ENCODE measurements at places on chromosomes 12 and 14.
A peak's percentile ranks its signal among the peaks of the same experiment; 100 is the strongest.

- no peak for DNase-seq
Measured at GRCh38 chr12:131942671-131943070, 7.1 kb upstream of the EP400 start.

GRCh38 chr12:23893611-23894010, 55.9 kb downstream of the SOX5 start:
- no peak for DNase-seq

- DNase-seq, result no peak
Measured at GRCh38 chr14:33958605-33959226, 7.8 kb upstream of the EGLN3 start.

DNA sequence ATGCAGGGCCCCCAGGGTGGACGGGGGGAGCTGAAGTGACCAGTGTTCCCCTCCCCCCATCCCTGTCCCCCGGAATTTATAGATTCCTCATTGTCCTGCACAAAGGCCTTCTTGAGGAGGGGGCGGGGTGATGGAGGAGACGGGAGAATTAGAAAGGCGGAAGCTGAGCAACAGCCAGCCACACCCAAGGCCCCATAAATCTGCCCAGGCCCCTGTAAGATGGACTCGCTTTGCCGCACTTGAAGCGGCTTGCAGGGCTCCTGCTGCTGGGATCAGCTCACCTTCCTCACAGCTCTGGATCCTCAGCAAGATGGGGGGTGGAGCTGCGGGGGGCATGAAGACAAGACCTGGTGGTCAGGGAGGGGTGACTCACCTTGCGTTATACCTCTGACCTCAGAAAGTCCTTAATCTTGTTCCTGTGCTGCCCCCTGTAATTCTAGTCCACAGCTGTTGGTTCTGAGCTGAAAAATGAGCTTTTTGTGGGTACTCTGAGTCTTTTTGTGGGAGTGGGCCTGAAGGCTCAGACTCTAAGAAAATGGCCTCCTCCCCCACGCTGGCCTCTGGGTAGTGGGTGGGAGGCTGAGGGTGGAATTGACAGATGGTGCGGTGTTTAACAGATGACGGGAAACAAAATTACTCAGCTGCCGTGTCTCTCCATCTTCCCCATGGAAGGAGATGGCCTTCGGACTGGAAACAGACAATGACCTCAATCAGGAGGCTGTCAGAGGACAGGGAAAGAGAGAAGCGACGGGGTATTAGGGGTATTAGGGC, 15.8 kb upstream of the ANKRD33 start:
- no peak for DNase-seq

- no peak for DNase-seq
Measured at GRCh38 chr12:124039276-124039675, 66.3 kb downstream of the ZNF664 start.

- no peak for DNase-seq
Measured at GRCh38 chr12:7058850-7059395, 1.6 kb upstream of the C1S start.

DNA sequence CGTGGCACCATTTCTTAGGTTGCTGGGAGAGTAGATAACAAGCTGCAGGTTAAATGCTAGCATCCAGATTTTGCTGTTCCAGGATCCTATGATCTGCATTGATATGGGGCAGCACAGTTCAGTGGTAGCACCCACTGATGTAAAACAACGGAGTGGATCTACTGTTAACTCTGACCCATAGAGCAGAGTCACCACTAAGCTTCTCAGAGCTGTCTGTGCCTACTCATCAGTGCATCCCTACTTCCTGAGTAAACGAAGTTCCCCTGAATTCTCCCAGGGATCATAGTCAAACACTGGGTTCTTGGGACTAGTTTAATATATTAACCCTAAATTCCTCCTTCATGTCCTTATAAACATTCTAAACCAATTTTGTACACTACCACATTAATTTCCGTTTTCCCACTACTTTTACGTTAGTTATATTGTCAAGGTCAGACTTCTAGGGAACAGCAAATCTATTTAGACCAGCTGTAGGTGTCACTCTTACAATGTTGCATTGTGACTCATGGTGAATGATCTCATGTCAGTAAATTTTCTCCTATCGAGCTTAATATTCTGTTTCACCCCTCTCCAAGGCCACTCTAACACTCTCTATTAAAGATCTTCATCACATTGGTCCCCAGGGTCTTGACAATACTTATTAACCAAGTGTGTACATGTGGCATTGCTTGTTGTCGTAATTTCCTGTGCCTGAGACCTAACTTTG, 10.3 kb downstream of the RERGL start:
- DNase-seq, result no peak

GRCh38 chr12:104695453-104696148, 238.9 kb downstream of the CHST11 start:
- DNase-seq, result peak; percentile 19

DNA sequence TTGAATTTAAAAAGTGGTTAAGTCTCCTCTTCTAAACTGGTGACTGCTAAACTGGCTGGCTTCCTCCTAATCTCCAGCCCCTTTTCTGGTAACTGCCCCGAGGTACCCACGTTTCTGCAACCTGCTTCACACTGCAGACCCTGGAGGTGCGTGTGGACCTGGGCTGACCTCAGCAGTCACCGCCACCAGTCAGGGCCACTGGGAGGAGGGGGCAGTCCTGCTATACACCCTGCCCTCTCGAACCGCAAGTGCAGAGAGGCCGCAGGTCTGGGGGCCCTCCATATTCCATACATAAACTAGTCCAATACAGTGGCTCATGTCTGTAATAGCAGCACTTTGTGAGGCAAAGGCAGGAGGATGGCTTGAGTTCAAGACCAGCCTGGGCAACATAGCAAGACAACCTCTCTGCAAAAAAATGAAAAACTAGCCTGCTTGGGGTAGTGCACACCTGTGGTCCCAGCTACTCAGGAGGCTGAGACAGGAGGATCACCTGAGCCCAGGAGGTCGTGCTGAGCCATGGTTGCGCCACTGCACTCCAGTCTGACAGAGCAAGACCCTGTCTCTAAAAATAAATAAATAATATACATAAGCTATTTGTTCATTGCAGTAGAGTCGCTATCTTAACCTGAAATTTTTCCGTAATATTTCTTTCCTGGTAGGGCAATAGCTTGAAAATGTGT, 25.6 kb downstream of the VPS37B start:
- DNase-seq, result no peak

DNA sequence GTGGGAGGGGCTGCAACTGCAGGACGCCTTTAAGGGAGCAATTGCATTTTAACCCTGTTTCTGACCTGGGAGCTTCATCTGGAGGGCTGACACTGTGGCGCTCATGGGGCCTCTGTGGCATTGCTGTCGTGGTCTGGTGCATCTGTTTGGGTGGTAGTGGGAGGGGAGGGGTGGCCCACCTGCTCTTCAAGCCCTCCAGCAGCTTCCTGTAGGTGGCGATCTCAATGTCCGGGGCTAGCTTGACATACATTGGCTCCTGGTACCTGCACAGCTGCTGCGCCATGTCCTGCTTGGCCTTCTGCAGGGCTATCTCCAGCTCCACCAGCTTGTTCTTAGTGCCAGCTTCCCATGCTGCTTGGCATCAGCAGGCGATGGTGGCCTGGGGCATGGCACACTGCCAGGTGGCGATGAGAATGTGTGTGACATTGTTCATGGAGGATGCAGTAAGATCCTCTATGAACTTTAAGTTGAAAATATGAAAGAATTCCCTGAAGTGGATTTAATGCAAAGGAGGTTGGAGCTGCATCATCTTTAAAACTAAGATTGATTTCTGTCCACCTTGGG, 7.7 kb upstream of the KRT82 start:
- no peak for DNase-seq

- DNase-seq, result no peak
Measured at GRCh38 chr12:93197067-93197593, 180.6 kb upstream of the NUDT4 start.

GRCh38 chr12:62912644-62913043, 22.3 kb downstream of the PPM1H start:
- DNase-seq, result peak; percentile 27

DNA sequence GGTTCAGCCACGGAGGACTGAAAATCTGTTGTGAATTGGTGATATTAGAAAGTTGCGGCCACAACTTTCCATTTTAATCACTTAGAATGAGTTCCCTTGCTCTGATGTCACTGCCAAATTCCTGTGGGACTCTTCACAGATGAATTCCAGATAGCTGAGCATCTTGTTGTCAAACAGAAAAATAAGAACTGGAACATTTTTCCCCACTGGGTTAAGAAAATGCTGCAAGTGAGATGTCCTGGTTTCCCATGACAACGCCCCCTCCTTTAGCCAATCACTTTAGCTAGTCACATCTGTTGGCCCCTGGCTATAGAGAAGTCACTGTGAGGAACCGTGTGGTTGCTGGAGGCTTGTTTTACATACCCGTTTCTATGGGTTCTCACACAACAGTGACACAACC, 135.9 kb downstream of the KTN1 start:
- DNase-seq, result no peak

DNA sequence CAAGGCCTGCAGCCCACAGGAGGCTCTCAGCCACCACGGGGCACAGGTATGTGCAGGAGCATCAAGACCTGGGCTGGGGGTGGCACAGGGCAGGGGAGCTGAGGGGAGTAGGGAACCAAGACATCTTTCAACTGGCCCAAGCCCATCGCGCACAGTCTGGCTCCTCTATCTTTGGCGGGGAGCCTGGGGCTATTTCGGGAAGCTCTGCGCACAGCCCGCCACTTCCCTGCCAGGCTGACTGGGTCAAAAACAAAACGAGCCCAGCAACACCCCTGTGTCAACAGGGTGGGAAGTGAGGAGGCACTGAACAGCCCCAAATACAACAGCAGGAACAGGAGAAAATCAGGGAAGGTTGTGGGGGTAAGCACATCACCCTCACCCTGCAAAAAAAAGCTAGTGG, 83.9 kb downstream of the ARL6IP4 start:
- no peak for DNase-seq

- DNase-seq, result no peak
Measured at GRCh38 chr12:98591209-98591608, 2.3 kb upstream of the SLC25A3 start.
